ENCODE measurements at places on chromosomes 2 and 18.
A peak's percentile ranks its signal among the peaks of the same experiment; 100 is the strongest.

DNA sequence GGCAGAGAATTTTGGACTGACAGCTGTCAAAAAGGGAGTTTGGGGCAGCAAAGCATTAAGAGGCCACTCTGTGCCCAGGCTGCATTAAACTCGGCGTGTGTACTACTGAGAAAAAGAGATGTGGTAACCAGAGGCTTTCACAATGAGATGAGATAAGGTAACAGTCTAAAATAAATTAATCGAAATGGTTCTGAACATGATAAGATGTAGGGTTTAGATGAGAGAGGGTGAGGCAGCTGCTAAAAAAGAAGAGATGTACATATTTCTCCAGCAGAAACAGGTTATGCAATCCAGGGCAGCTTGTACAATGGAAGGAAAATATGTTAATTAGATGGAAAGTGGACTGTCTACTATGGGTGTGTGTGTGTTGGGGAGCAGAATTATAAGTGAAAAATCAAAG lies 39.2 kb upstream of the ACTR3 start:
- DNase-seq: no peak

GRCh38 chr18:67074309-67074708 lies 442.2 kb downstream of the DSEL start:
- DNase-seq: no peak

GRCh38 chr2:121066526-121066925 lies 218.5 kb downstream of the TFCP2L1 start:
- no peak for DNase-seq

DNA sequence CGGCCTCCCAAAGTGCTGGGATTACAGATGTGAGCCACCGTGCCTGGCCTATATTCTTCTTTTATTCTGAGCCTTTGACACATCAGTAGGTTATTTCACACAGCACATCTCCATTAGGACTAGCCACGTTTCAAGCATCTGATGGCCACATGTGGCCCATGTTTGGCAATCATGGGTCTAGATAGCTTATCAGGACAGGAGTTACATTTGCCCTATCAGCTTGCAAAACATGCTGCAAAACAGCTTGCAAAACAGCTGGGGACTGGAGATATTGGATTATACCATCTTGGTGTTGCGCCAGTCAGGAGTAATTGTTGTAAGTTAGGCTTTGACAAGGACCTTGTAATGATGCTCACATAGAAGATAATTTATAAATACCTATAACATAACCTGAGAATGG lies 94.9 kb downstream of the GBX2 start:
- no peak for DNase-seq

GRCh38 chr2:96558485-96558884 lies 21.9 kb downstream of the ARID5A start:
- no peak for DNase-seq

DNA sequence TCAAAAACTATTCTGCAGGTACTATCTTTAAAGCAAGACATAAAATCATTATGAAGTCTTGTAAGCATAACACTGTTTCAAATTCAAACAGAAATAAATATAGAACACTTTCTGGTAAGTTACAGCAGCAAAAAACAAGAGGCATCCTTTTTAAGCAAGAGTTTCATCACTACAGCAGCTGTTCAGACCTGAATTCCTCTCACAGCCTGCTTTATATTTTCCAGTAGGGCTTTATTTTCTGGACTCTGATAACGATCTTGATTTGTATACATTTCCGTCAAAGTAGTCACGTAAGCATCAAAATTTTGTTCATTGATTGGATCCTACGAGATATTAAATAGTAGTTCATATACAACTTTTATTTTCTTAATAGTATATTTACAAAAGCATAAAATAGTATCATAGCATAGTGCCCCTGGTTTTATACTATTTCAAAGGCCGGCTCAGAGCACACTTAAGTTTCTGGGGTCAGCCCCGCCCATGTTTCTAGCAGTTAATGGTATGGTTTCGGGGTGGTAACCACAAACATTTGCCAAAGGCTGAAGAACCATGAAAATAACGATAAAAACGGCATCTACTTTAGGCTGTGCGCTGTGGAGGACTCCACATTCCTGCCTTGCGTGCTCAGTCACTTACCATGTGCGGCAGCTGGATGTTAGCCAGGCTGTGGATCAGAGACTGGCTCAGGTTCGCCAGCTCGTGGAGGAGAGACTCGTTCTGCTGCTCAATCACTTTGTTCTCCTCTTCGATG lies 47.5 kb upstream of the PXDN start:
- peak; percentile 30 for DNase-seq

DNA sequence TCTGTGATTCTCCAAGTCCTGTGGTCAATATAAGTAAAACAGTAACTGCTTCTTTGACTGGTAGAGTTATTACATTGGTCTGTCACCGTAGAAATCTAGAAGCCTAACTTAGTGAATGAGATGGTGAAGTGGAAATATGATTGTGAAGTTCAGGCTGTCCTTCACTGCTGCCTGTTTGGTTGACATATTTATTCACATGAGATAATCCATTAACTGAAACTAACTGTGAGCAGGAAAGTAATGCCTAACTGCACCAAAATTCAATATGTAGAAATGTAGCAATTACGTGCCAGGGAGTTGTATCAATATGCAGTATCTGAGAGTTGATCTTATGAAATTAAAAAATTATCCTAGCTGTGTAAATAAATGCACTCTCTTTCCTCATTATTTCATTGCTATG lies 147.7 kb upstream of the APCDD1 start:
- DNase-seq: no peak

- DNase-seq: no peak
Measured at GRCh38 chr18:69956665-69957620, 9.3 kb upstream of the CD226 start.

GRCh38 chr2:25797620-25798488 lies 80.4 kb downstream of the ASXL2 start:
- no peak for DNase-seq

GRCh38 chr2:213187833-213188532 lies 36.6 kb upstream of the IKZF2 start:
- no peak for DNase-seq

- no peak for DNase-seq
Measured at GRCh38 chr2:190478572-190479195, 55.8 kb downstream of the NEMP2 start.

DNA sequence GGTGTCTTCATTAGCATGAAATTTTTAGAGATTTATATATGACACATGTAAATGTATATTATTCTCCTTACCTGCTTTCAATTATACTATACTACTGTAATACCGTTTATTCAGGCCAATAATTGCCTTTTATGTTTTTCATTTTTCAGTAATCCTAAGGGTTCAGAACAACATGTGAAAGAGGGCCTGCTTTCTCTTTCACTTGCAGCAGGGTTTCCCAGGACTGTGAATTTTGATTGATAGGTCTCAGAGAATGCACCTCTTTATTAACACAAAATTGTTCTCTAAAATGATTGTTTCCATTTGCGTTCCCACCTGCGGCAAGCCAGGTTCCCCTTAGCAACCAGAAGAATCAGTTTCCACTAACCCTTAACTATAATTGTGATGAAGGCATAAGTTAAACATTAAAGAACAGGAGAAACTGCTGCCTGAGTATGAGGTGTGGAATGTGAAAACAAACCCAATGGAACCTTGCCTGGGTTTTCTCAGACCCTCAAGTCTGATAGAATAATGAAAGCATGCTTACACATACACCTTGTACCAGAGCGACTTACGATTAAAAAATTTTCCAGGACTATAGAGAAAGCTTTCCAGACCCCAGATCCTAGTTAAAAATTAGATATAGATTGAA lies 1591.2 kb upstream of the LRRTM1 start:
- DNase-seq: no peak

GRCh38 chr2:101400506-101401325 lies 13.4 kb upstream of the CREG2 start:
- no peak for DNase-seq

DNA sequence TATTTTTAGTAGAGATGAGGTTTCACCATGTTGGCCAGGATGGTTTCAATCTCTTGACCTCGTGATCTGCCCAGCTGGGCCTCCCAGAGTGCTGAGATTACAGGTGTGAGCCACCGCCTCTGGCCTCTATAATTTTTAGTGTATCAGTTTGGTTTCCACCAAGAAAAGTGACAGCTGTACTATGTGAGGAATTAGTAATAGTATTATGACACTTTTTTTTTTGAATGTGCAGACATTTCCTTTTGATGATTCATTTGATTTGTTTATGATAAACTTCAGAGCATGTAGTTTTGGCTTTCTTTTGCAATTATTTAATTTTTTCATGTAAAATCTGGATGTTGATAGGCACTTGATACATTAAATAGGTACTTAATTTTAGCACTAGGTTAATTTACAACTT lies 61.5 kb downstream of the PTPN4 start:
- DNase-seq: no peak
